ENCODE measurements at places on chromosomes 6 and 20.

GRCh38 chr20:8242827-8243724, 111.0 kb downstream of the PLCB1 start:
- no peak for DNase-seq

DNA sequence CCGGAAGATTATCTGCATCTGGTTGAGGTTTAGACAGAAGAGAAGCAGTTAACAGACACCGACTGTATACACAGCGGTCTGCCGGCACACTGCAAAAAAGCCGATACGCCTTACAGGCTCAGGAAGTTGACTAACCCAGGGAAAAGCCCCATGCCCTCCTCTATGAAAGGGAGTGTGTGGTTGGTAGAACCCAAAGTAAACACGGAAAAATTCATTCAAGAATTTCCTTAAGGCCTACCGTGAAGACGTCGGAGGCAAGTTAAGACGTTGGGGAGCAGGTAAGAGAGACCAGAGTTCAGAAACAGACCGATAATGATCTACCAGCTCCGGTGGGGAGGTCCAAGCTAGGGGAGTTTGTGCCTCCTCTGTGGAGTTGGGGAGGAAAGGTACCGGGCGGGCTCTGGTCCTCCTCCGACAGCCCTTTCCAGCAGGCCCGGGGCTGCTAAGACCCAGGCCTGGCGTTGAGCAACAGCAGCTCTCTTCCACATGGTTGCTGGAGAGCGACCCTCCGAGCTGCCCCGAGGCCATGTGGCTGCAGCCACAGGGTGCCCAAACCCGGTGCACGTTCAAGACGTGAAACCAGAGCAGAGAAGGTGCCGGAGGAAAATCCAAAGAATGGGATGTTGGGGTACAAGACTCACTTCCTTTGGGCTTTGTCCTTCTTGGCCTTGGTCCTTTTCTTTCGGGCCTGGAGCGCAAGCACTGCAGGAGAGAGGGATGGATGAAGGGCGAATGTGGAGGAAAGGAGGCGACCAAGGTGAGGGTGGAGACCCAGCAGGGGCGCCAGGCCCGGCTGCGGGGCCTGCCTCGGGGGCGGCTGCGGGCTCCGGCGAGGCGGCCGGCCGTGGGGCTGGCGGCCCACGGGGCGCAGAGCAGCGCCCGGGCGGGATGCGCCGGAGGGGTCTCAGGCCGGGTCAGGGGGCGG, 809 bp downstream of the SRPK1 start:
- no peak for DNase-seq

GRCh38 chr20:9981829-9982228, 53.0 kb upstream of the ANKEF1 start:
- DNase-seq = no peak

DNA sequence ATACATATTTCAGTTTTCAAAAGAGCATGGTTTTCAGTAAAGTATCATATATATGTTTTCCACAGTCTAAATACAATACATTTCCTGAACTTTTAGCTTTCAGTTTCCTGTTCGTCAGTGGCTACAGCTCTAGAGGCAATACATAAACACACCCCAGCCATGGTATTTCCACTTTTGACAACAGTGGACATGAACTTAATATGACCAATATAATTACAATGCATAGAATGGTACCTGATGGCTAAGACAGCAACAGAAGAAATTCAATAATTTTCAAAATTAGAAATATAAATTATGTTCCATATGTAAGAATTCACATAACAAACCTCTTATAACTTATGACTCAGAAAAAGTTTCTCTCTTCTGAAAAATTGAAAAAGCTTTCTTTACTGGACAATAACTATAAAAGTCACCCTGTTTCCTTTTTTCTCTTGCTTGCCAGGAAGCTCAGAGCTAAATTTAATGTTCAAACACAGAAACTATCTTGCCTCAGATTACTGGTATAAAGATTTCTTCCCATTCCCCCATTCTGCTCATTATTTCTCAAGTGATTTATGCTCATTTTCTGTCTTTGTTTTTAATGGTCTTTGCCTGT, 19.2 kb downstream of the FKBP5 start:
- no peak for DNase-seq

DNA sequence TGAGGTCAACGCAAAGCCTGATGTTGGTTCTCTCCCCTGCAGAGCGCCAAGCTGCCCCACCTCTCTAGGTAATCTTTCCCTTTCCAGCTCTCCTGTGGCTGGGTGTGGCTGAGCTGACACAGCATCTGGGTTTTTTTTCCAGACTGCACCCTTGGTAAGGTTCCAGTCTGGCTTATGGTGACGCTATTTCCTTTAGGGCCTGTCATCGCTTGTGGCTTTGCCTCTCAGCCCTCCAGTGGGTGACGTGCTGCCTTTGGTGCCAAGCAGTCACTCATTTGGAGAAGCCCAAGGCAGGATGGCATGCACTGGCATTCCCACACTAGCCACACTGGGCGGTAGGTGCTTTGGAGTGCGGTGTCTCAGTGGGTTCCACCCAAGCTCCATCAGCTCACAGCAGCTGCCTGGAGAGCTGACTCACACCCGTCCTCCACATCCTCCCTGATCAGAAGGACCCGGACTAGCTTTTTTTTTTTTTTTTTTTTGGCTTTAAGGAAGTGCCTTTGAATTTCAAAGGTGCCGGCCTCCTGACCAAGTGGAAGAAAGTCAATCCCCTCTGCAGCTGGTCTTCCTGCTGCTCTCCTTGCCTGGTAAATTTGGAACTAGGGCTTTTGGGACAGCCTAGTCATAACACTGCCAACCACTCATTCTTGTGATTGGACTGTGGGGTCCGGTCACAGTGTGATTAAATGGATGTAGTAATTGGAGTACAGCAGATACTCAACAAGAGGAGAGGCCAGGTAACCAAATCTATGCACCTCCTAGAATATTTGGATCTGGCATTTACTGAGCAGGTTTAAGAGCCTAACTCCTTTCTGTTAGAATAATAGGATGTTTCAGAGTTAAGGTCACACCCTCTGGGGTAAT, 153.6 kb downstream of the CD83 start:
- DNase-seq = no peak

DNA sequence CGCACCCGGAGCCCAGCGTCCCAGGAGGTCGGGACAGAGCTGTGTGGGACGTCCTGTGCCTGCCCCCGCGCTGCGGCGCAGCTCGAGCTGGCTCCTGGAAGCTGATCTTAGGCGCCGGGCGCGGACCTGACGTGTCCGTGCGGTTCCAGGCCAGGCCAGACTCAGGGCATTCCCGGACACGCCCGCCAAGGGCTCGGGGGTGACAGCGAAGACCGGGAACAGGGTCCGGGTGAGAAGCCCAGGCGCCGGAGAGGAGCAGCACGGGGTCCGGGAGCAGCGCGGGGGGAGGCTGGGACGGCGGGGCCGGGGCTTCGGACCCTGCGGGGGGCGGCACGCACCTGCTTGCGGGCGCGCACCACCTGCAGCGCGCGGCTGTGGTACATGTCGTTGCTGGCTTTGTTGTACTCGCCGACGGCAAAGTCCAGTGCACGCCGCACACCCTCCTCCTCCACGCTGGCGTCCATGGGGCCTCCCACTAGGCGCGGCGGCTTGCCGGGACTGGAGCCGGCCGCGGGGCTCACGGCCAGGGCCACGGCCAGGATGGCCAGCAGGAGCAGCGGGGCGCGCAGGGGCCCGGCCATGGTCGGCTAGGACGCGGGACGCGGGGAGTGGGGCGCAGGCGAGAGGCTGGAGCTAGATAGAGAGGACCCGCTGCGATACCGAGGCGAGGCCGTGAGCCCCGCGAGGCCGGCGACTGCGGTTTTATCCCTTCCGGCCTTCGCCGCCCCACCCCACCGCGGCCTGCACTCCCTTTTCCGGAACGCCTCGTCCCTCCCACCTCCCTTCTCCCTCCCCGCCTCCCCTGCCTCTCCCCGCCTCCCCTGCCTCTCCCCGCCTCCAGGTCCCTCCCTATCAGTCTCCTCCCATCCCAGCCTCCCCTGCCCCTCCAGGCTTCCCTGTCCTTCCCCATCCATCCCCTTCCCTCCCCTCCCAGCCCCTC, at the start of gene CST3:
TSS of gene CST3 (minus strand) at position 674 of the 940 bp plus-strand sequence. CDS start at position 581, 93 bp downstream.
- peak; percentile 94 for DNase-seq

- DNase-seq = no peak
Observed at GRCh38 chr20:39916236-39916765, 772.7 kb downstream of the MAFB start.
